ENCODE measurements at places on chromosomes 7 and 10.
A peak's percentile ranks its signal among the peaks of the same experiment; 100 is the strongest.

DNA sequence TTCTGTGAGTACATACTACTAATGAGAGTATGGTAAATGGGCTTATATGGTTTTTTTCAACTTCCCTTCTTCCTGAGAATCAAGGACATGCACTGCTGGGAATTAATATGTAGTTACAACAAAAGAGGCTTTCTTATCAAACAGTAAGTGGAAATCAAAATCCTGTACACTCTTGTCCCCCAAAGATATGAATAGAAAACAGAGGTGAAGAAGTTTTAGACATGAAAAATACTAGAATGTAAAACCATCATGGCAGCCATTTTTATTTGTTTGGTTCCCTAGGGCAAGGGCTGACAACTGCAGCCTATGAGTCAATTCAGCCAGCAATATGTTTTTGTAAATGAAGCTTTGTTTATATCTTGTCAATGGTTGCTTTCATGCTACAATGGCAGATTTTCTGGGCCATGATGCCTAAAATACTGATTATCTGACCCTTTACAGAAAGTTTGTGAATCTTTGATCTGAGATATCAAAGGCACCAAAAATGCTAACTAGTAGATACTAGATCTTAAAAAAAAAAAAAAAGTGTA is 422.4 kb downstream of the PARD3 start:
- DNase-seq: no peak

- no peak for DNase-seq
Observed at GRCh38 chr7:2479276-2480069, 3.3 kb upstream of the GRIFIN start.

DNA sequence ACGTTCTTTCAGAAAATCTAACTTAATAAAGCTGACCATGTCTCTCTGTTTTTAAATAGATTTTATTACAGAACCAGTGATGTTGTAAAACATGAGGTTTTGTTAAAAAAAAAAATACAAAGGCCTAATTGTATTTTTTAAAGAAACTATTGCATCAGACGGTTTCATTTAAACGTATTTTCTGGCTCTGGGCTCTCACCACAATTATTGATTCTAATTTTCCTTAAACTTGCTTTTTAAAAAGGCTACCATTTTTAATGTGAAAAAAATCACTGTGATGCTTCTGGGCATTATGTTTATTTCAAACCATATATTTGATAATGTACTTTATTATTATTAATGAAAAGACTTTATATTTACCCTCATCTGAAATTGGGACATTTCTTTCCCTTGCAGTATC is 94.3 kb downstream of the CABCOCO1 start:
- DNase-seq: no peak

DNA sequence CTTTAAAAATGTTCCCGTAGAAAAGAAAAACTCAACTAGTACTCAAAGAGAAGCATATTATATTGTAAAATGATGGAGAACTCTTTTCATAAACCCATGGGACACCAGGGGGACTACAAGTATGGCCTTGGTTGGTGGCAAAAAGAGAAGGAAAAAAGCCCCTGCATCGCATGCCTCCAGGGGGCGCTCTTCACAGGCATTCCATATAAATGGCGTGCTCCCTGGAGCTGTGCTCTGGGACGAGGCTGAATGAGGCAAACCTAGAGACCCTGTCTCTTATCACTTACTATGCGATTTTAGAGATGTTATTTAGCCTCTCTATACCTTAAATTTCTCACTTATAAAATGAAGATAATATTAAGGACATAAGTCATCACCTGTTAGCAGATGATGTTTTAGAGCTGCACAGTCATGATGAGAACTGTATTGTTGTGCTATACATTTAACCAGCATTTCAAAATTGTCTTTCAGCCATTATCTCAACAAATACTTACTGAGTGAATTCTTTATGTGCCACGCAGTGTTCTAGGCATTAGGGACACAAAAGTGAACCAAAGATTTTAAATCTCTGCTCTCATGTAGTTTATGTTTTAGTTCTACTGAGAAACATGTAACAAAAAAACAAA is 105.8 kb downstream of the ARHGAP21 start:
- peak; percentile 82 for DNase-seq

- DNase-seq: no peak
Observed at GRCh38 chr10:32317795-32318357, 29.1 kb downstream of the EPC1 start.

DNA sequence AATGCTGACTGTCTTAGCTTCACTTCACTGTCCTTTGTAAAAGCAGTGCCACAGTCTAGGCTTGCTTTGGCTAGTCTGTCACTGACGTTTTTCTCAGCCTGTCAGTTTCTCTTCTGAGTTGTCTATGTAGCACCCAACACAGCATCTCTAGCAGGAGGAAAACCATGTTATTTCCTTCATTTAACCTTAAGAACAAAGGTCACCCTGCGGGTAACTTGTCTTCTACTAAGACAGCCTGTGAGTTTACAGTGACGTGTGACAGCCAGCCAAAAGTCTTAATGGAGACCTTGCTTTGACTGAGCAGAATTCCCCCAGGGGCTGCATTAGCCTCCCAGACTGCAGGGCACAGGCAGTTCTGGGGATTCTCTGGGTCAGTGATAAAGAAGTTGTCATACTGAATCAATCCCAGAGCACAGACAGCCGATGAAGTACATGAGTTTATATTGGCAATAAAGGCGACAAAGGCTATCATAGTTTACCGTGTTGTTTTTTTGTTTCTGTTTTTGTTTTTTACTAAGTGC is 296.0 kb upstream of the KIAA1217 start:
- DNase-seq: no peak
